ENCODE measurements at places on chromosomes 6 and 20.

DNA sequence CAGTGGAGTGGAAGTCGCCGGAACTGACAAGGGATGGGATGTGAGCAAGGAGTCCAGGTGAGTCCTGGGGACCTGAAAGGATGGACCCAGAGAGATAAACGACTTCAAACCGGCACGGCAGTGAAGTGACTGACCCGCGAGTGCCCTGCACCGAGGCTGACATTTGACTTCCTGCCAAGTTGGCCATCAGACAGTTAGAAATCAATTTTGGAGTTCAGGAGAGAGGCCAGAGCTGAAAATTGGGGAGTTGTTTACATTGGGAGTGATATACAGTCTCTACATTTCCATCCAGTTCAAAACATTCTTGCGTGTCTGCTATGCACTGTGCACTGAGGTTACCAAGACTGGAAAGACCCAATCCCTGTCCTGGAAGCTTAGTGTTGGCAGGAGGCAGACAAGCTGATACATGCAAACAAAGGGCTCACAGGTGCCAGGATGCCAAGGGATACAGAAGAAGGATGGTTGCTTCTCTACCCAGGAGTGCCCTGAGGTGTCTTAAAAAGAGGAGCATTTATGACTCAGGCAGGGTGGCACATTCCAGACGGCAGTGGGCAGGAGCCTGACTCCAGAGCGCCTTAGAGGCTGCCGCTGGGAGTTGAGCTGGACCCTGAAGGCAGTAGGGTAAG is 186.6 kb downstream of the MTHFD1L start:
- DNase-seq, result no peak

DNA sequence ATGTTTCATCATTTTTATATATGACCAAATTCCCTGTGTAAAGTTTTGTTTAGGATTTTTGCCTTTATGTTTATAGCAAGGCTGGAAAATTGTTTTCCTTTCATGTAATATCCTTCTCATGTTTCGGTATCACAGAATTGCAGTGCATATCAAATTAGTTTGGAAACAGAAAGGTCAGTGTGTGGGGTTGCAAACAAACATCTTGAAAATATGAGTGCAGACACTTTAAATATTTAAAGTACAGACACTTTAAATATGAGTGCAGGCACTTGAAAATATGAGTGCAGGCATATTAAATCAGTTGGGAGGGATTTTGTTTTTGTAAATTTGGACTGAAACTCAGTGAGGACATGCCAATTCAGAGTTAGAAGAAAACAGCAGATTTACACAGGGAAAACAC is 6.5 kb downstream of the SLPI start:
- no peak for DNase-seq

DNA sequence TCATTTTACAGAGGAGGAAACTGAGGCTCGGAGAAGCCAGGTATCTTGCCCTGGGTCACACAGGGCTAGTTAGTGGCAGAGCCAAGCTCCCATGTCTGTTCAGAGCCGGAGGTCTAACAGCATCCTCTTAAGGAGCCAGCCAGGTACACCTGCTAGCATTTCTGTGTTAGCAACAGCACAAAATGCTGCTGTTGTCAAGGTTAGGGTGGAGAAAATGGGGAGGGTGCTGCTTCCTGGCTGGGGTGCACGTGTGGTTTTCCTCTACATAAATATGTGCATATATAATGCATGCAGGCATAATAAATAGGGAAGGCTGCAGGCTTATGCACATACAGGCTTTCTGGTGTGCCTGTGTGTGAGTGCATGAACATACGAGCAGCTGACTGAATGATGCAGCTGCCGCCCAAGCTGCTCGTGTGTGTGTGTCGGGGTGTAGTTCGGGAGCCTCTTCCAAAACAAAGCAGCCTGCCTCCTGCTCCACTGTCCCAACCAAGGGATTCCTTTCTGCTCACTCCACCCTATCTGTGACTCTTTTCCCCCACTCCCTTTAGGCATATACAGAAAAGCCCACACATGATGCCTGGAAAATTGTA is 86.6 kb downstream of the CD40 start:
- DNase-seq, result no peak

GRCh38 chr6:47209632-47210031 is 100.1 kb downstream of the TNFRSF21 start:
- DNase-seq, result no peak

DNA sequence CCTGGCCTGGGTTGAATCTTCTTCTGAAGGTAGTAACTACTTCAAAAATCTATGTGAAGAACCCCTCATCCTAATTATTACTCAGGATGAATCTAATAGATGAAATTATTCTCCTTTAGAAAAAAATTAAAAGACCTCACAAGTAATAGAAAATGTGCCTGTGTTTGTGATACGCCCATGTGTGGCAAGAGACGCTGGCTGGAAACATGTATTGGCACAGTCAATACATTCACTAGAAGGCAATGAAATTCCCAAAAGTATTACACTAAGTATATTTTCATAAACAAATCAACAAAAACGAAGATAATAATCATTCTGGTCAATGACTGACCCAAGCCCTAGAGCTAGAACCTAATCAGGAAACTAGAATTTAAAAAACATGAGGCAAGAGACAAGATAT is 64.0 kb downstream of the B4GALT5 start:
- no peak for DNase-seq

GRCh38 chr6:31882344-31882743 is 3.5 kb upstream of the SLC44A4 start:
- no peak for DNase-seq

- no peak for DNase-seq
Measured at GRCh38 chr6:16471222-16471909, 233.0 kb downstream of the GMPR start.

DNA sequence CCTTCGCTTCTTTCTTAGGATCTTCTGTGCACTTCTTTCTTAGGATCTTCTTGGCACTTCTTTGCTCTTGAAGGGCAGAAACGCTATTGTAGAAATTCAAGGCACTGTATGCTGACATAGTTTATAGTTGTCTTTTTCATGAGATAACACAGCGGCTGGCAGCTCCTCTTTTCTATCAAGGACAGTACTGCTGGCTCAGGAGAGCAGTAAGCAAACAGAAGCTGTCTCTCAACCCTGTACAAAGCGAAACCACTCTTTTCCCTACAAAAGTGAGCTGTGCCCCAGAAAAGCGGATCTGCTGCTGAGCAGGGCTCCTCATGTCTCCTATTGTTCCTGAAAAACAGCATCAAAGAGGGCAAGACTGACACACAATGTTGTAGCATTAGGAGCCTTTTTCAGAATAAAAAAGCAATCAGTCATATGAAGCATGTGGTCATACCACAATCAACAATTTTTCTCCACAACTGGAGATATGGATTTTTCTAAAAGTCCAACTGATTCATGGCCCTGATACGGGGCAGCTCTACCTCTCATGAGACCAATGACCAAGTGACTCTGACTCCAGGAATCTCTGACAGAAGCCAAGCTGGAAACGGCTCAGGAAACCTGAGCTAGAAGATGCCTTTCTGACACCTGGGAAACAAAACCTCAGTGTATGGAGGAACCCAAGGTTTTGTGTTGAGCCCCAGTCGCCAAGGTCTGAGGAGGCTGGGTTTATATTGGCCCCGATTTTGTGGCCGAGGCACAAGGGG is 255.9 kb downstream of the ESR1 start:
- no peak for DNase-seq

DNA sequence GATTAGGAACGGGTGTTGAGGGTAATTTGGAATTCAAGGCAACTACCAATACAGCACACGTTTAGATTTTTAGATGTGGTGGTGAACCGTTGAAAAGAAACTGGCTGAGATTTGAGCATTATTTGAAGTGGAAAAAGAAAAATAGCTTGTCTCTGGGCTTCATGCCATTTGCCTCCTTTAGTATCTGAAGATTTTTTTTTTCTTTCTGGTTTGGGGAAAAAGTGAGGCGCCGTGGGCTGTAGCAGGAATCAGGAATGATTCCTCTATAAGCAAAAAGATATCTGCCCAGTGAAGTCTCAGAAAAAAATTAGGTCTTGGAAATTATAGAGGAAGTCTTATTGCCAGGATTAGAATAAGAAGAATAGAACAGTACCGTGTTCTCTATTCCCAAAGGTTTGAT is 88.5 kb downstream of the RPS12 start:
- no peak for DNase-seq

DNA sequence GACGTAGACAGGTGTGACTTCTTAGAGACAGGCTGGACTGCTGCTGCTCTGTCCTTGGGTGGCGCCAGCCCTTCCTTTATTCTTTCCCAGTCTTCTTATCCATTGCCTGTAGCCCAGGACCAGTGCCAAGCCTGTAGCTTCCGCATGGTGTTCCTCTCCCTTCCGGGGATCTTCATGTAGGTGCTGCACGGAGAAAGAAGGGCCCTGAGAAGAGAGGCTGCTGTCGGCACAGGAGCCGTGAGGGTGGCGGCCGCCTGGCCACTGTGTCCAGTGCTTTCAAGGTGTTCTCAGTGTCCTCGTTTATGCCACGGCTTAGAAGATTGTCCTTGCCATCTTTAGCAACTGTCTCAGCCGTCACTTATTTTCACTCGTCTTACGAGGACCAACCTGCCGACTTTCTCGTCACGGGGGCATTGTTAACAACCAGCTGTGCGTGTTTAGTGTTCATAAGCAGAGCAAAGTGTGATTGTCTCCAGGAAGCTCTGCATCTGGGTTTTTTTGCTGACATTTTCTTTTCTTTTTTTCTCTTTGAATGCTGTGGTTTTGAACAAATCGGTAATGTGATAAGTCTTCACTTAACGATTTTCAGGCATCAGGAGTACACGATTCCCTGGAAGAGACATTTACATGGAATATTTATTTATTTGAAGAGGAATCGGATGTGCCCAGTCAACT is 61.2 kb downstream of the PPP1R14C start:
- DNase-seq, result no peak

DNA sequence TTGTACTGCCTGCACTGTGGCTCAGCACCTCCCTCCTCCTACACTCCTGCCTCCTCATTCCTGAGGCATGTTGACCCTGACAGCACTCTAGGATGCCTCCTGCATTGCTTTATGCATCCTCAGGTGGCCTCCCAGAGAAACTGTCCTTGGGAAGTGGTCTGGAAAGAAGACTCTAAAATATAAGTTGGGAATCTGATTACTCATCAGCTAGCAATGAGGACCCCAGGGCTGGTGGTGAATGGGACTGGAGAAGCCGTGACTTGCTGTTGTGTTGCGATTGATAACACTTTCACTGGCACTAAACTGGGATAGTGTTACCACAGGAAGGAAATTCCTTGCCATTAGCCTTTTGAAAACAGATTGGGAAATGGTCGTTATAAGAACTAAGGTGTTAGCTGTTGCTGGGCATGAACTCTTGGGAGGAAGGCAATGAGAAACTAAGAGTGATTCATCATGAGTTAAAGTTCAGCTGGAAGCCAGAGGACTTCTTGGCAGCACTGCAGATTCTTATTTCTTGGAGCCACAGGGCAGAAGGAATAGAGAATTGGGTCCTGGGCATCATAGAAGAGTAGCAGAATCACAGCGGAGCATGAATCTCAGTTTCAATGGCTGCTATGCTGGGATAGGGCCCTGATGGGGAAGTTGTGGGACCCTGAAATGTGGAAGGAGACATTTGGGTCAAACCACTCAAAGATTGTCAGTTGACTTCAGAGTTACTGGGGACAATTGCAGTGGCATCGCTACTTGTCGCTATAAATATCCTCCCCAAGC is 10.1 kb upstream of the SIRPD start:
- DNase-seq, result no peak

- no peak for DNase-seq
Measured at GRCh38 chr20:61766921-61767610, 298.6 kb downstream of the TAF4 start.

DNA sequence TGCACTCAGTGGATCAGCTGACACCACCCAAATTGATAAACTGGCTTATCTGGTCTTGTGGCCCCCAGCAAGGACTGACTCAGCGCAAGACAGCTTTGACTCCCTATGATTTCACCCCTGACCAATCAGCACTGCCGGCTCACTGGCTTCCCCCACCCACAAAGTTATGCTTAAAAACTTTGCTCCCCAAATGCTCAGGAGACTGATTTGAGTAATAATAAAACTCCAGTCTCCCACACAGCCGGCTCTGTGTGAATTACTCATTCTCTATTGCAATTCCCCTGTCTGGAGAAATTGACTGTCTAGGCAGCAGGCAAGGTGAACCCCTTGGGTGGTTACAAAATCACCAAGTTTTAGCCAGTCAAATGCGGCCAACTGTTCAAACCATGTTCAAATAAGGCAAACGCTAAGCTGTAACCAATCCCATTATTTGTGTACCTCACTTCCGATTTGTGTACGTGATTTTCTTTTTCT is 32.5 kb downstream of the SLC22A2 start:
- DNase-seq, result no peak

DNA sequence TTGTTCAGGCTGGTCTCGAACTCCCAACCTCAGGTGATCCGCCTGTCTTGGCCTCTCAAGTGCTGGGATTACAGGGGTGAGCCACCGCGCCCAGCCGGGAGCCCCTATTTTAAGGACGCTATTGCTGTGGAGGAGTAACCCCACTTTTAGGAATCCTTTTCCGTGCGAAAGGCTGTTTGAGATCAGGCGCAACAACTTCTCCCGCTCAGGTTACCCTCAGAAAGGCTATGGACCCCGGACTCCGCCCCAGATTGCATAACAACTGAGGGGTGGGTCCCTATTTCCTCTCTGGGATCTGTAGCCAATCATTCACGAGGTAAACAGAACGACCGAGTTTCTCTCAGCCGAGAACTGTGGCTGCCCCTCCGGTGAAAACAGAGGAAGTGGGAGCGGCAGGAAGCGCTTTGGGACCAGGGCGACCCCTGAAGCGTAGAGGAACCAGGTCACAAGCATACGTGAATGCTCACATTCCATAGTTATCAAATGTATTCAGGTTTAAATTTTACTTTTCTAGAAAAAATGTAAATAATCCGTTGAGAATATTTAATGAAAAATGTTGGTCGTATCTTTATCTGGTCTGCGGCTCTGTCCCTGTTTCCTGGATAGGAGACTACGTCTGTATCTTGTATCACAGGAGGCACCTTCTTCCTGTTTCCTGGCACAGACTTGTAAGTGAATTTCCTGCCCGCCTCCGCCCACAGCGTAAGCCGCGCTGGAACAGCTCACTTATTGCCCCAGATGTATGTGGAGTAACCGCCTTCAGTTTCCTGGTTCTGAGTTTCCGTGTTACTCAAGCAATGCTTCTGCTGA is 26.8 kb downstream of the HLA-E start:
- DNase-seq, result peak; percentile 39

GRCh38 chr6:72748759-72749158 is 126.9 kb downstream of the KCNQ5 start:
- no peak for DNase-seq

- no peak for DNase-seq
Measured at GRCh38 chr6:96017070-96017359, 1.2 kb downstream of the FUT9 start.
